ENCODE measurements at places on chromosomes 6 and 20.

GRCh38 chr6:165872811-165873210 lies 209.8 kb upstream of the PDE10A start:
- no peak for DNase-seq

DNA sequence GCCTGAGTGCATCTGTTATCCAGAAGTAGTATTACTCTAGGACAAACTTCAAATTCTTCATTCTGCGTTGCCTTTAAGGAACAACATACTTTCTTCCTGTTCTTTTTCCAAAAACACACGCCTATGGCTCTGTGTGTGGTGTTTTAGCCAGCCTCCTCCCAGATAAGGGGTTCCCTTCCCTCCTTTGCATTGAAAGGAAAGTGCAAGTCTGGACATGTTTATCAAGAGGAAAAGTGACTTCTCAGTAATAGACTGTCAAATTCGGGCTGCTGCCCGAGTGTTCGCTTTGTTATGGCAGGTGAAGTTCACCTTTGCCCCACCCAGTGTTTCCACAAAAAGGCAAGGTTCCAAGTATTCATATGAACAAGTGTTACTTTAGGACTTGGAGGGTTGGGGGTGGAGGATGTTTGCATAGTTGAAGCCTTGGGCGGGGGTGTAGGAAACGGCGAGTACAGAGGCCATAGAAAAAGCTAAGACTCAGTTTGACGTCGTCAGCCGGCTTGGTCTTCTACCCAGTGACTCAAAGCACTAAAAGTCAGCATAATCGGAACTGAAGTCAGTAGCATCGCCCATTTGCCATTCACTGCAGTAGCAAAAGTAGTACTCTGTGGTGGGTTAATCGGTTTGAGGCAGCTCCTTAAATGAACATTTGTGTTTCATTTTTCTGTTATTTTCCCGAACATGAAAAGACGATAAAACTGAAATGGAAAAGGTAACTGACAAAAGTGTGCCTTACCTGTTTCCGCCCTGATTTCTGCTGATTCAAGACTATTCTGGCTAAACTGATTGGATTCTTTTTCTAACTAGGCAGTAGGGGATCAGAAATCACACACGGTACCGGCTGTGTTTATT lies 12.5 kb downstream of the PRDM1 start:
- DNase-seq, result peak; percentile 73

DNA sequence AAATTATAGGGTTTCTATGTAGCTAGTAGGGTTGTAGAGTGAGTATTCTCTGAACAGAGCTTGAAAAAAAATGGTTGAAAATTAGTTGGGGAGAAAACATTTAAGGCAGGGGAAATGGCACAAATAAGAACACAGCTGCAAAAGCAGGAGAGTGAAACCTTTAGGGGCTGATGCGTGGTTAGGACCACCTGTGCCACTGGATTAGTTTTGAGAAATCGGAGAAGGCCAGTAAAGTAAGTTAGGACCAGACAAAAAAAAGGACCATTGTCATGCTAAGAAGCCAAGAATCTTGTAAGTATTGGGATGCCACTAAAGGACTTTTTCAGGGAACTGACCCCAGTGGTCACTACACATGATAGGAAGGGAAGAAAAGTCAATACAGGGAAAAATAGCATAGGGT lies 9.4 kb downstream of the PLAGL1 start:
- DNase-seq, result no peak

- no peak for DNase-seq
Observed at GRCh38 chr6:33213989-33214335, 5.7 kb downstream of the RING1 start.

DNA sequence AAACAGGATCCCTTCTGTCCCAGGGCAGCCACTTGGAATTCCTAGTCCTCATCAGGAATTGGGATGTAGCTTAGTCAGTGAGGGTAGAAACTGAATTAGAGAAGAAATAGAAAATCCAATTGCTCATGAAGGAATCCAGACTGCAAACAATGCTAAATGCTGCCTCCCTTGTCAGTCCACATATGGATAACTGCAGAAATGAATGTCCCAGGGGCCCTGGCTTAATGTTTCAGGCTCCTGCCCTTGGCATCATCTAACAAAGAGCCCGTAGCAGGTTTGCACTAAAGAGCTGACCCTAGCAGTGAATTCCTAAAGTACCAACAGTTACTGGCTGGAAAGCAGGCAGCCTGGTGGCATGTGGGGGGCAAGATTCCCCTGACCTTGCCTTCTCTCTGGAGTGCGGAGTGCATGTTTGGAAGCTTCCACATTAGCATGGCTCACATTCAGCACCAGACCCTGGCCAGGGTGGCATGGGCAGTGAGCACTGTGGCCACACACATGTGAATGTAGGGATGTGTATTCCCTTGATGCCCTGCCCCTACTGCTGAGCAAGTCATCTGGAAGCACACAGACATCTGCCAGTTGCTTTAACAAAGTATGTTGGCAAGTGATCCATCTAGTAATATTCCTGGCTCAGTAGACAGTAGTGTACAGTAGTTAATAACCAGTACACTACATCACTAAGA lies 394.5 kb downstream of the CDC5L start:
- DNase-seq, result no peak

DNA sequence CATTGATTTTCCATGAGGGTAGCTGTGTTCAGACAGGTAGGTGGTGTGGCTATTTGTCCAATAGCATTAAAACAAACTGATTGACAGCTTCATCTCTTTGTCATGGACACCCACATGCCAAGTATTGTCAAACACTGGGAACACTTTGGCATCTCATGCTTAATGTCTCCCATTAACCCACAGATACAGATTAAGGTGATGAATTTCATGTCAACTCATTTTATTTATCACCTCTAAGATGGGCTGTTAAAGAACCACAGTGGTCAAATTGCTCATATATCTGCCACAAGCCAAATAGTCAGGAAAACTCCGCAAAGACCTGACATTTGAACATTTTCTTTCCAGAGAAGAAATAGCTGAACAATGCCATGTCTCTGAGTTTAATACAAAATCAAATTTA lies 139.1 kb upstream of the SPTLC3 start:
- no peak for DNase-seq

DNA sequence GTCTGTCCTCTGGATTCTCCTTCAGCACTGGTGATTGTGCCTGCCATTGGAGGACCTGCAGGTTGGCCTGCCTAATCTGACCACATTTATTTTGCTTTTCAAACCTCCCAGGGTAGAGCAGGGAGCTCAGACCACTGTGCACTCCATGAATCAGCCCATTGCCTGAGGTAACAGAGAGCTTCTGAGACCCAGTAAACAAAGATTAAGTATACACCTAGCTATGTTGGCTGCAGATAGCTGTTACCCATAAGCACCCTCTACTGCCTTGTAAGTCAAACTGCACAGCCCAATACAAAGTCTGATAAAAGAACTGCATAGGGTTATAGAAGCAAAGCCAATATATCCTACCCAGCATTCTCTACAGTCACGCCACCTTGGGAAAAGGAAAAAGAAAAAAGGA lies 338.7 kb downstream of the HTR1B start:
- no peak for DNase-seq

DNA sequence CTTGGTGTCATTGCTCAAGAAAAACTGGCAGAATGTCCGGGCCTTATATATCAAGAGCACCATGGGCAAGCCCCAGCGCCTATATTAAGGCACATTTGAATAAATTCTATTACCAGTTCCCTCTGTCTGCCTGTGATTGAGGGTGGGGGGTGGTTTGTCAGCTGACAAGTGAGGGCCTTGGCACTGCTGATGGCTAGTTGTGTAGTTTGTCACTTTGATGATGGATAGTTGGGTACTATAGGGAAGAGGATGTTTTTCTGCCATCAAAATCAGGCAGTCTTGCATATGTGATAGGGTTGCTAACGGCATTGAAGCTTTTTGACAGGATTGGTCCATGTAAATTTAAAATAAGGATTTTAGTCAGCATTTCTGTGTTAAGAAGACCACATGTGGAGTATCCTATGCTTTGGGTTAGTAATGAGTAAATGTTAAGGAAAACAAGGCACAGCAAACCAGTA lies 2.5 kb downstream of the RPL10A start:
- DNase-seq, result no peak

DNA sequence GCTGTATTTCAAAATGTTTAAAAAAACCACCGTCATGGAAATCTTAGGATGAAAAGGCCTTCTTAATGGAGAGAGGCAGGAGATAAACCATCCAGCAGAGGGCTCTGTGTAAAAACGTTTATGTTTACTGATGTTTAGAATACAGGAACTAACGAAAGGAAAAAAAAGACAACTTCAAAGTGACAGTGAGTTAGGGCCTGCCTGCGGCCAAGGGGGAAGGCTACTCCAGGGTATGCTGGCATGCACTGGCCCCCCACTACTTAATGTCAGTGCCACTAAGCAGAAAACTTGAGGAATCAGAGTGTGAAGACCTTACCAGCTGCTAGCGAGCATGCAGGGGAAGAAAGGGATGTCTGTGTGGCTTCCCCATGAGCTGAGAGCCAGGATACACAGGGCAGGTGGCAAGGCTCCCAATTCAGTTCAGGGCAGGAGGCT lies 47.7 kb downstream of the AKAP7 start:
- no peak for DNase-seq

GRCh38 chr6:47203266-47203937 lies 106.3 kb downstream of the TNFRSF21 start:
- no peak for DNase-seq

DNA sequence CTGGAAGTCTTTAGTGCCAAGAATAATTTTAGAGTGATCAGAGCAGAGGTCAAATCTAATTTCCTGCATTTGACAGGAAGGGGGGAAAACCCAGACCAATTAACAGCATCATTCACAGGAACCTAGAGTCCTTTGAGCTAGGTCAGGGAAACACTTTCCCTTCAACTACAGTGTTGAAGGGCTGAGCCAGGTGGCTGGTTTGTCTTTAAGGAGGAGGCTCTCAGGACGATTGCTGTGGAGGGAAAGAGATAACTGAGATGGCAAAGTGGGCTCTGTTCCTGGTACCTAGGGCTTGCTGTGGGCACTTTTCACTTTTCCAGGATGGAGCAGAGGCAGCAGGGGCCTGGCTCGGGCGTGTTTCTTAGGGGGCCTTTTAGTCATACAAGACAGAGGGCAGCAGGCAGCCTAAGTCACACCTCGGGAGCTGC lies 111.9 kb downstream of the SCML4 start:
- no peak for DNase-seq

- no peak for DNase-seq
Observed at GRCh38 chr6:98308564-98308963, 525.8 kb upstream of the POU3F2 start.

DNA sequence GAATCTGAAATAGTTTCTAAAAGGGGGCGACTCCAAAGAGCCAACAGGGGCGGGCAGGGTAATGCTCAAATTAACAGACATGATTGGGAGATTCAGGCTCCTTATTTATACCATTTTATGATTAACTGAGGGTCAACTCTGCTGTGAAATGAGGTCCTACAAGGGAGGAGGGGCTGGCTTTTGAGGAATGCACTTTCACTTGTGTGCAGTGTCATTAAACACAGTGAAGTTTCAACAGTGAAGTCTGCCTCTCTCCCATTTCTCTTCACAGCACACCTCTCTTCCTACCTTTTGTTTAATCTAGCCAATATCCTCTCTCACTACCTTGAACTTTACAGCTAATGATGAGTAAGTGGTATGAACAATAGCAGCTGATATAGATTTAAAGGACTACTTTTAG lies 557.3 kb upstream of the CITED2 start:
- no peak for DNase-seq

DNA sequence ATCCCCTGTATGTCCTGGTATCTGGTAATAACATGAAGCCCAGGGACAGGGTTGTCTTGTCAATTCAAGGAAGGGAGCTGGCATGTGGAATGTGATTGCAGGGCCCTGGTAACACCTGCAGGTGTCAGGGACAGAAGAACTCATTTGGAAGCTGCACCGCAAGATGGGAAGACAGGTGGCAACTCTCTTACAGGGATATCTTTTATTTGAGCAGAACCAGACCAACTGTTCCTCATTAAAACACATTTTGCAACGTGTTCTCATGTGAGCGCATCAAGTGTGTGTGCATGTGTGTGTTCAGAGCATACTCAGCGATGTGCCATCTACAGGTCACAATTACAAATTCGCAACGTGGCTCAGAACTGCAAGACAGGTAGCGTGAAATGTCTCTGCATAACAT lies 370.9 kb upstream of the SOX4 start:
- no peak for DNase-seq

GRCh38 chr6:161637658-161638057 lies 363.8 kb upstream of the AGPAT4 start:
- DNase-seq, result no peak

- DNase-seq, result no peak
Observed at GRCh38 chr20:62765021-62765420, 31.3 kb upstream of the MRGBP start.

DNA sequence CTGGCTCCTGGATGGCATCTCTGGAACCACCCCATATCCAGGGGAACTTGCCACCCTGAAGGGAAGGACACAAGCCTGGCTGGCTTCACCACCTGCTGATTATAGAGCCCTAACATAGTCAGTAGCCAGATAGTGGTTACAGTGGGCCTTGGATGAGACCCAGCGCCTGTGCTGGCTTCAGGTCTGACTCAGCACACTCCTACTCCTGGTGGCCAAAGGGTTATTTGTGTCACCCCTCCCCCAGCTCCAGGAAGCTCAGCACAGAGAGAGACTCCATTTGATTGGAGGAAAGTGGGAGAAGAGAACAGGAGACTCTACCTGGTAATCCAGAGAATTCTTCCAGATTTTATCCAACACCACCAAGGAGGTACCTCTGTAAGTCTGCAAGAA lies 12.8 kb downstream of the SNX14 start:
- DNase-seq, result no peak

GRCh38 chr20:61570646-61571195 lies 318.7 kb downstream of the CDH4 start:
- DNase-seq, result no peak

- peak; percentile 17 for DNase-seq
Observed at GRCh38 chr6:106334646-106335448, 9.3 kb upstream of the ATG5 start.

DNA sequence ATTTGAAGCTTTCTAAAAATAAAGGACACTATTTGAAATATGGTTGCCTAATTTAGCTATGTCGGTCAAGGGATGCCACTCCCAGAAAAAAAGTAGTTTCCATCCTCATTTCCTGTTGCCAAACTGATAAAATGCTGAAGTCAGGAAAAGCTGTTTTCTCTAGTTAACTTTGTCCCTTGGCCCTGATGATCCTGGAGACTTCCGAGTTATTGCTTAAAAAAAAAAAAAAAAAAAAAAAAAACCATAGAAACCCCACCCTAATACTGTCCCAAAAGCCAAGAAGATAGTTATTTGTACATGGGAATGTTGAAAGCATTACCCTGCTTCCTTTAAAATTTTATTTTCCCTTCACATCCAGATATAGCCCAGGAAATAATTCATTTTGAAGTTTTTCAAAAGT lies 236.7 kb downstream of the SOD2 start:
- DNase-seq, result no peak

Measured in stimulated activated CD4-positive, alpha-beta T cell treated with anti-CD3 and anti-CD28 coated beads, TNF-alpha, amount 100 ng/mL, for 48 hours (primary cell).